Lower leg skin (tissue), 4 donors: ENCODE measurements at places on chromosomes 5 and 9.

DNA sequence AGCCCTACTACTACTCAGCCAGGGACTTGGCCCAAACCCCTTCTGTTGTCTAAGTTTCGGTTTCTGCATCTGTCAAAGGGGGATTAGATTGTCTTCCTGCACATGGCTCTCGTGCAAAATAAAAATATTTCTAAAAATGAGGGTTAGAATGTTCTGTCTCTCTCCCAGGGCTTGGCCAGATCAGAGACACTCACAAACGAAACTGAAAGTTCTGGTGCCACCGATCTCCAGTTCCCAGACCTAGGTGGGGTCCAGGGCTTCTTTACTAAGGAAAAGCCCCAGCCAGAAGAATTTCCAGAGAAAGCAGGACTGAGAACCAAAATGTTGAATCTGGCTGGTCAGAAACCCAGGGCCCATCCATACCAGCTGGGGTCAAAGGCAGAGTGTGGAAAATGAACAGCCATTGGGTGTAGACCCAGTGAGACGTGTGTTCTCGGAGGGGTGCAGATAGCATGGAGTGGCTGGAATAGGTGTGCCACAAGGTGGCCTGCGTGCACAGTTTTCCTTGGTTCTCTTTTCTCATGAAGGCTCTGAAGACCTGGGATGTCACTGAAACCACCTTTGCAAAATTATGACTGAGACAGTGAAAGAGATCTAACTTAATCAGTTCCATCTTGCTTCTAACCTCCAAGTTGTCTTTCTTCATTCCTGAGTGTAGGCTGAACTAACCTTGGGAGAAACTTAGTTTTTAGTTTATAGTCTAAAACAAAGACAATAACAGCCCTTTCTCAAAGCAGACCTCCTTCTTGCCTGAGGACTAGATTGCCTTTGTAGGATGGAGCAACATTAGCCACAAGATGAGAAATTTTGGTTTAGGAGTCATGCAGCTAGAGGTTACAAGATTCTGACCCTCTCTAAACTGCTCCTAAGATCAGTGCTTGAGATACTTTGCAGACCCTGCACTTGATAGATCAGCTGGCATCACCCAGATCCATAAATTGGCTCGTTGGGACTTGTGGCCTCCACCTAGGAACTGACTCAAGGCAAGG, 2.3 kb upstream of the SLC23A1 start:
- no peak for DNase-seq

DNA sequence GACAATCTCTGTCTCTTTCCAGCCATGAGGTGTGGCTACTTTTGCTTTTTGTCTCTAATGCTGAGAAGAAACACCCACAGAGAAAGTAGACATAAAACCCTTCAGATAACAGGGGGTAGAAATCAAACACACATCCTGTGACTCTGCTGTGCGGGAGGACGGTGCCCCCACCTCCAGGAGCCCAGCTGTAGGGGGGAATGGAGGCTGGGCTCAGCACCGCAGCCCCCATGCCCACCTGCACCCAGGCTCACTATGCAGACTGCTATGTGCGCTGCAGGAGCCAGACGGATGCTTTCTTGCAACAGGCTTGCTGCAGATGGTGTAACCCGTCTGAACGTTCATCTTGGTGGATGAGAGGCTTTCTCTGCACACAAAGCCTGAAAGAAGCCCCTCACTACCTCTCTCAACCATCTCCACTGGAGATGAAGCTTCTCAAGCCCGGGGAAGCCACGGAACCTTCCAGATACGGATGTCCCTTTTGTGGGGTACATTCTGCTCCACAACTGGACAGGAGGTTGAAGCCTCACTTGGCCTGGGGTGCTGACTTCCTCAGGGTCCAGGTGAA, 207.2 kb downstream of the GADD45G start:
- DNase-seq, result peak; percentile 54

DNA sequence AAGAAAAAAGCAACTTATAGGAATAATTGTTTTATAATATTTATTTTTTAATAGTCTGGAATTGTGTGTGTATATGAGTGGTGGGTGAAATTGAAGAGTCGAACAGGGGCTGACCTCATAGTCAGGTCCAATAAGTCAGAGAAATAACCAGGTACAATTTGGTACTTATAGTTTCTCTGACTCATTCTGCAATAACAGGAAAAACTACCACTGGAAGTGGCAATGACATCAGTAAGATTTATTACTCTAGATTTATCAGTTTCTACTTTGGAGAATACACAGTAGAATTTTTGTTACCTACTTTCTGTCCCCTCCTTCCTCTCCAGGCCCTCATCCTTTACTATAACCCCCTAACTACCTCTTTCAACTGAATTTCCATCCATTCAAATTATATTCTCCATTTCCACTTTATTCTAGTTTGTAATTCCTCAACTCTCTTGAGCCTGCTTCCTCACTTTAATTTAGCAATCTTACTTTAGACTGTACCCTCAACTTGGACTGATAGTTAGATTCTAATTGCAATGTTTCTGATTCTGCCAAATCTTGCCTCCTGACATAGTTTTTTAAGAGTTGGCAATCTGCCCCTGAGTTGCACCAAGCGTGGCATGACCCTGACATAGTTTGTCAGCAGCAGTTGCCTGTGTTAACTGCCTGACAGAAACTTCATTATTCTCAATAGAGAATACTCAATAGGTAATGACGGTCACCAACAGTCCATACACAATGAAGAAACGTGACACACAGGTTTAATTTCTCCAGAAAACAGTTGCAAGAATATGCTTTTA, 475.3 kb upstream of the RIOK2 start:
- no peak for DNase-seq

GRCh38 chr5:14017904-14018303, 73.4 kb upstream of the DNAH5 start:
- no peak for DNase-seq

- peak; percentile 38 for DNase-seq
These were observed 106.6 kb upstream of the PITX1 start for GRCh38 chr5:135140446-135141204.

- peak; percentile 90 for DNase-seq
These were observed 43.6 kb downstream of the JADE2 start for GRCh38 chr5:134568761-134569695.

GRCh38 chr5:42109006-42109572, 184.0 kb downstream of the FBXO4 start:
- DNase-seq, result no peak

DNA sequence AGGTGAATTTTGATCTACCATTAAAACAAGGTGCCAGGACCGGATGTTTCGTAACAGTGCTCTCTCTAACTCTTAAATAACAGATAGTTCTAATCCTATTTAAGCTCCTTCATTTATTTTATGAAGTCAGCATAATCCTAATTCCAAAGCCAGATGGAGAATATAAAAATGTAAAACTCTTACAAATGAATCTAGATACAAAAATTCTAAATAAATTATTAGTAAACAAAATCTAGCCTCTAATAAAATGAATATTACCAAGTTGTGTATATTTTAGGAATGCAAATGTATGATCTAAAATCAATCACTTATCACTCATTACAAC, 32.4 kb upstream of the IL33 start:
- no peak for DNase-seq

GRCh38 chr5:173451651-173452050, 123.4 kb upstream of the STC2 start:
- no peak for DNase-seq

- DNase-seq, result no peak
These were observed 399.4 kb upstream of the ITGA1 start for GRCh38 chr5:52388349-52388748.

GRCh38 chr5:55712023-55712859, at the start of gene SLC38A9:
Gene SLC38A9, minus strand, starts transcription at chr5:55712324. Its CDS starts 14,366 bp downstream, at chr5:55697958.
- DNase-seq, result peak; percentile 94

DNA sequence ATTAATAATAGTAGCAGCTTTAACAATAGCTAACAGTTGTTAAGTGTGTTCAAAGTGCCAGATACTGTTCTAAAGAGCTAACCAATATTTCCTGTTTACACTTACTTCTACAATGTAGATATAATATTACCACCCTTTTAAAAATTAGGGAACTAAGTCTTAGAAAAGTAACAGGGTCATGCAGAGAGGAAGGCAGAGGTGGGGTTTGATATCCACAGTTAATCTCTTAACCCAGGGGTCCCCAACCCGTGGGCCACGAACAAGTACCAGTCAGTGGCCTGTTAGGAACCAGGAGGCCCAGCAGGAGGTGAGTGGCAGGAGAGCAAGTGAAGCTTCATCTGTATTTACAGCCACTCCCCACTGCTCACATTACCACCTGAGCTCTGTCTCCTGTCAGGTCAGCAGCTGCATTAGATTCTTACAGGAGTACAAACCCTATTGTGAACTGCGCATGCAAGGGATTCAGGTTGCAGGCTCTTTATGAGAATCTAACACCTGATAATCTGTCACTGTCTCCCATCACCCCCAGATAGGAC, 89.1 kb downstream of the ACTL7B start:
- DNase-seq, result no peak

DNA sequence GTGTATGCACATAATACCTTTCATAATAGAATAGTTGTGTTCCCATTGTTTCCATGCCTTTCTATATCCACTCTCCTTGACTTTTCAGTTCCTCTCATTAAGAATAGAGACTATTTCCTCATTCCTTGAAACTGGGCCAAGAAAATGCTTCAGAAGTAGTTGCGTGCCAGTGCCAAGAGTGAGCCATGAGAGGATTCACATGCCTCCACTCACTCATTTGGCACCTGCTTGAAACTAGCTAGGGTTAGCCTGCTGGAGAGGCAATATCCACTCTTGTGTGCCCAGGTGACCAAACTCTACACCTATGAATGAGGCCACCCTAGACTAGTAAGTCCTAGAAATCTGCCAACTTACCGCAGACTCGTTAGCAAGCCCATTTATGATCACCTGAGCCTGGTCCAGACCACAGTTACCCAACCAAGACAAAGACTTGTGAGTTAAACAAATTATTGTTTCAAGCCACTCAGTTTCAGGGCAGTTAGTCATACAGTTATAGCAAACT, 276.3 kb downstream of the EPB41L4A start:
- DNase-seq, result no peak

- no peak for DNase-seq
These were observed 63.9 kb downstream of the MAT2B start for GRCh38 chr5:163569284-163569683.

DNA sequence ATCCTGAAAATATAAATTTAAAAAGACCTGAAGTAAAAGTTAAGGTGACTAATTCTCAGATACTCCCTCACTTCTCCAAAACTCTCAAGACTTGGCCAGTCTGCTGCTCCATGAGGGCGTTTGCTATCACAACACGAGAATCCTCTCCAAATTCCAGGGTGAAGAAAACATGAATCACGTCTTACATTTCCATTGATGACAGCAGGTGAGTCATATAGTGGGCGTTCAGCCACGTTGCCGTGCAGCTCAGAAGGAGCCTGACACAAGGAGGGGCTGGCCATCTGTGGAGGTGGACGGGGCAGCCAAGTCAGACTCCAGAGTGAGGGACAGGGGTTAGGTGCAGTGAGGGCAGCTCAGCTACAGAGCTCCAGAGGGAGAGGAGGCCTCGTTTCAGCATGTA, 555.1 kb upstream of the ADAMTS16 start:
- DNase-seq, result peak; percentile 90

- DNase-seq, result no peak
These were observed 138.6 kb upstream of the PPP2R2B start for GRCh38 chr5:147017191-147017590.

GRCh38 chr5:15524712-15525111, 24.7 kb downstream of the FBXL7 start:
- no peak for DNase-seq

DNA sequence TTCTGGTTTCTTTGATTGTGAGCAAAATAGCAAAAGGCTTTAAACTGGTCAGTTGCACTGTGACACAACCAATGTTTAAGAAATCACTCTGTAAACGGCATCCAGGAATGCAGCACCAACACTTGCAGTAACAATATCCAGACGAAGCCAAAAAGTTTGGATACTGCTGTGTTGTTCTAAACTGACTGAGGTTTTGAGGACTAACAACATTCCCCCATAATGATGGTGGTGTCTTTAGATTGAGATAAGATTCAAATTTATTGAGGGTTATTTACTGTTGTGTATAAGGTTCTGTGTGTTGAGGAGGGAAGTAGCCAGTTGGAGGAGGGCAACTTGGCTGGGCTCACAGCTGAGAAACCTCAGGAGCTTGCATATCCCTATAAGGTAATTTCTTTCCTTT, 353.6 kb downstream of the BNC2 start:
- DNase-seq, result no peak

DNA sequence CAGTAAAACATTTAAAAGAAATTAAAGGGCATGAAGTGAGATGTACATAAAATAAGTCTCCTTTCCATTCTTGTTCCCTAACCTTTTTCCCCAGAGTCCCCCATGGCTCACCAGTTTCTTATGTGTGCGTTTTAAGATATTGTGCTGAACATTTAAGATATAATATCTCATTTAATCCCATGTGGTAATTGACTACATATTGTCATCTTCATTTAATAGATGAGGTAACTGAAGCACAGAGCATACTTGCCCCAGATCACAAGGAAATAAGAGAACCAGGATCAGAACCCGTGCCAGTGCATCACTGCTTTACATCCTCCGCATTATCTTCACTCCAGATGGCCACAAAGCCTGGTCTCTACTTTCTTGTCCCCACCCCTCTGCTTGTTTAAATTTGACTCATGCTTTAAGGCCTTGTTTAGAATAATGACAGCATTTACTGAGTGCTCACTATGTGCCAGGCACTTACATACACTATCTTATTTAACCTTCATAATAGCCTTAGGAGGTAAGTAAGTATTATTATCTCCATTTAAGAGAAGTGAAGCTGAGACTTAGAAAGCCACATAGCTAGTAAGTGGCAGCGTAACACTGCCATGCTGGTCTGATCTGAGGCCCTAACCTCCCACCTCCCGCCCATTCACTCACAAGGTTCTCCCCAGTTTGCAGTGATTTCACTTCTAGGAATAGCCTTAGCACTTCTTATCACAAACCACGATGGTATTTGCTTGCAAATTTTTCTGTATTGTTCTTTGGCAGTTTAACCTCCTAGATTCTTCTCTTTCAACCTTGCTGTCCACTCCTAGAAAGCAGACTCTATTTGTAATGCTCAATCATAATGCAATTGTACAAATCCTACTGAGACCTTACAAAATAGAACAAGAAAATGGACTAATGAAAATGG, 78.4 kb upstream of the IL6ST start:
- no peak for DNase-seq

DNA sequence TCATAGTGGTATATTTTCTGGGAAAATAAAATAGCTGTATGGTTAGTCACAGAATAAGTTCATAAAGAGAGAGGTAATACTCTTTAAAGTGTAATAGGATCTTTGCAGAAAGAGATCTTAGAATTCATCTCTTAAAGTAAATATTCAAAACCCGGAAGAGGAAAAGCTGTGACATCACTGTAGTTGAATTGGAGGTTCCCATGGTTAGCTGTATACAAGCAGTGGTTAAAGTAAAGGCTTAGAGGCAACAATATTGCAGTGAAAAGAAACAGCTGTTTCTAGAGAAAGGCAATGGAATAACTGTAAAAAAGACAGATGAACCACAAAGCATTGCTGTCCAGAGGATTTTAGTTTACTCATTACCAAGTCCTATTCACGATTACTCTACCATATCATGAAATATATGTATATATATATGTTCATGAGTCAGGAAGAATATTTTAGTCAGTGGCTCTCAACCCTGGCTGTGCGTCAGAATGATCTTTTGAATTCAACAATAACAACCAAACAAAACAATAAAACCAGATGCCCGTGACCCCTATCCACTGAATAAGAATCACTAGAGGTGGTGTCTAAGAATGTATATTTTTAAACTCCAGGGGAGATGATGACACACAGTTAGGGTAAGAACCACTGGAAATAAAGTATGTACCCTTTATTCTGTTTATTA, 4.7 kb downstream of the ERCC6L2 start:
- no peak for DNase-seq
